Keratinocyte (primary cell): ENCODE measurements at places on chromosomes 7 and 10. TPM values are rescaled to one million over a fixed set of nuclear protein-coding genes. Genes with fewer than 3 reads are reported as not detected.

OR2AE1 gene
- polyA plus RNA-seq, result 0.09 TPM in 1 of 3 replicates, not detected in the others

GGCT gene
- 28.2 to 59.8 TPM (median 44.5 TPM) in 3 replicates for polyA plus RNA-seq

NACAD gene
- 0.10 to 0.25 TPM (median 0.14 TPM) in 3 replicates for polyA plus RNA-seq

C7orf33 gene
- not detected in 3 replicates for polyA plus RNA-seq

WNT2 gene
- polyA plus RNA-seq, result not detected in 3 replicates

DNA sequence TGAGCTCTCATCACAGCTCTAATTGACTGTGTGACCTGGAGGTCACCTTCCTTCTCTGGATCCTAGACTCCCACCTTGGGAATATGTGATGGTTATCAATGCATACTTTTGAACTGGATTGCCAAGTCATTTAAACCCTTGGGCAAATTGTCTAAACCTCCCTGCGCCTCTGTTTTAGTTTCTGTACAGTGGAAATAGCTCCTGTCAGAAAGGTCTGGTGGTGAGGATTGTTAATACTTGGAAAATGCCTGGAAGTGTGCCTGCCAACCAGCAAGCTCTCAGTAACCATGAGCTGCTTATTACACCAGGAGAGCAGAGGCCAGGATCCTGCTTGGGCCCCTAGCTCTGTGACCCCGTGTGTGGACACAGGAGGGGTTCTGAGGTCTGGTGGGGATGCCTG is 108.7 kb upstream of the PPIF start:
- H3K4me1 ChIP-seq, result peaks cover 46% of the 10 kb centered on the region
- H3K27me3 ChIP-seq, result no peaks in the 10 kb centered on the region
- DNase-seq, result no peak
- H3K27ac ChIP-seq, result peak overlapping the region; percentile 62
- H3K4me3 ChIP-seq, result no peak overlapping the region

GRCh38 chr7:93902777-93903423 is 3.5 kb upstream of the GNGT1 start:
- no peak overlapping the region for H3K4me3 ChIP-seq
- no peaks in the 10 kb centered on the region for H3K4me1 ChIP-seq
- H3K27ac ChIP-seq, result no peak overlapping the region
- H3K27me3 ChIP-seq, result no peaks in the 10 kb centered on the region

DNA sequence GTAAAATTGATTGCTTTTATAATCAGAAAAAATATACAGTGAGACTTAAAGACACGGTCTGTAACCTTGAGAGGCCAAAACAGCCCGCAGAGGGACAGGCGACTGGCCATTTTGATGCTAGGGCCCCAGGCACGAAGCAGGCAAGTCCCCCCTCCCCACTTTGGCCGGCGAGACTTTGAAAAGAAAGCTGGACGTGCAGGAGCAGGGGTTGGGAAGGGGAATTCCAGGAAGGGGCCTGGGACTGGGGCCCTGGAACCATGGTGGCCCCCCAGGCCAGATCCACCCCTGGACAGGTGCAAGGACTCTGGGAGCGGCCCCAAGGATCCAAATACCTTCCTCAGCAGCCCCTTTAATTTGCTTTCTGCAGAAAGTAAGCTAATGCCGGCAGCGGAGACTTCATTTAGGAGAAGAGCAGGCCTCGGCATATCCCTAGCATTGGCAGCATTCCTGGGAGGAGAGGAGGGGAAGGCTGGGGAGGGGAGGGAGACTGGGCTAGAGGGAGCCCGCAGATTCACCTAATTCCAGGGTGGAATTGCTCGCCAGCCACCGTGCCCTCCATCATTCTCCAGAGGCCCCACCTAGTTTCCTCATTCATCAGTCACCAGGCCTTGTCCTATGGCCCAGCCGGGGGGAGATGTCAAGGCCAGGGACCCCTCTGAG is 24.9 kb upstream of the TNRC18 start:
- no peak for DNase-seq
- peaks cover 11% of the 10 kb centered on the region for H3K4me1 ChIP-seq
- no peak overlapping the region for H3K27ac ChIP-seq
- H3K4me3 ChIP-seq, result peak overlapping the region; percentile 2
- peaks cover under 1% of the 10 kb centered on the region for H3K27me3 ChIP-seq
- H3K36me3 ChIP-seq, result no peaks in the 10 kb centered on the region

DNA sequence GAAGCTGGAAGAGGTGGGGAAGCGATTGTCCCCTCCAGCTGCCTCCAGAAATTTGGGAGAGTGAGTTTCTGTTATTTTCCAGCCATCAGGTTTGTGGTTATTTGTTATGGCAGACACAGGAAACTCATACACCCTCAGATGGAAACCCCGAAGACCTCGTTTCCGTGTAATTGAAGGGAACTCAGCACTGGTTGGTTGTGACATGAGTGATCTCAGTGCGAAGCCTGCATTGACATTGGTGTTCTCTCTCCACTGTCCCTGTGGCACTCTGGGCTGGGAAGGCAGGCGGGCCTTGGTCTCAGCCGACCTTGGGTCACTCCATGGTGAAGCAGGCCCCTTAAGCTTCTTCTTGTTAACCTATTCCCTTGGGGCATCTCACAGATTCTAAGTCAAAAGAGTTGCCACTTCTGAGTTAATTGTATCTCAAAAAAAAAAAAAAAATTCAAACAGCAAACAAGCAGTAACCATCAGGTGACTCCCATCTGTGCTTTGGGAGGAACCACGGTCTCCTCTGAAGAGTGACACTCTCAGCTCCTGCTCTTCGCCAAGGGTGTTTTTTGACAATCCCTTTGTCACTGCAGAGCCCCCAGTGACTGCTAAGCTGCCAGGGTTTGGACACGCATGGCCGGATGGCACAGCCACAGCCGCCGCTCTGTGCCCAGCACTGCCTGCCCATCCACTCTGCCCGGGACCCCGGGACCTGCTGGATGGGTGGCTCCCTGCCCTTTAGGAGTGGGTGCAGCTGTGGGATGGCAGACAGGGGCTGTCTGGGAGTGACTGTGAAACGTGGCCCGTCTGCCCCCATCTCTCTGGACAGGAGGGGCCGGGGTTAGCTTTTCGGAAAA is 233.6 kb downstream of the PRPF18 start:
- no peaks in the 10 kb centered on the region for H3K36me3 ChIP-seq
- no peak for DNase-seq
- H3K4me3 ChIP-seq, result no peak overlapping the region

DNA sequence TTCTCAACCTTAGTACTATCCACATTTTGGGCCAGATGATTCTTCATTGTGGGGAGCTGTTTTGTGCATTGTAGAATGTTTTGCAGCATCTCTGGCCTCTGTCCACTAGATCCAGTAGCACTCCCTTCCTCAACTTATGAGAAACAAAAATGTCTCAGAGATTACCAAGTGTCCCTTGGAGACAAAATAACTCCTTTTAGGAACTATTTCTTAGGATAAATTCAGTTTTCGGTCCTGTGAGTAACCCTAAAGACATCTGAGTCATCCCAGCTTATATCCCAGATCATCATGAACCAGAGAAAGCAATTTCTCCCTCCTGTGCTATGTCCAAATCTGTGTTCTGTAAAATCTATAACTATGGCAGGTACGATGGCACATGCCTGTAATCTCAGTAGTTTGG is 266.6 kb upstream of the PHYHIPL start:
- H3K4me1 ChIP-seq, result no peaks in the 10 kb centered on the region
- H3K4me3 ChIP-seq, result no peak overlapping the region
- no peaks in the 10 kb centered on the region for H3K27me3 ChIP-seq
- no peak overlapping the region for H3K27ac ChIP-seq
- DNase-seq, result no peak
- H3K36me3 ChIP-seq, result no peaks in the 10 kb centered on the region

DNA sequence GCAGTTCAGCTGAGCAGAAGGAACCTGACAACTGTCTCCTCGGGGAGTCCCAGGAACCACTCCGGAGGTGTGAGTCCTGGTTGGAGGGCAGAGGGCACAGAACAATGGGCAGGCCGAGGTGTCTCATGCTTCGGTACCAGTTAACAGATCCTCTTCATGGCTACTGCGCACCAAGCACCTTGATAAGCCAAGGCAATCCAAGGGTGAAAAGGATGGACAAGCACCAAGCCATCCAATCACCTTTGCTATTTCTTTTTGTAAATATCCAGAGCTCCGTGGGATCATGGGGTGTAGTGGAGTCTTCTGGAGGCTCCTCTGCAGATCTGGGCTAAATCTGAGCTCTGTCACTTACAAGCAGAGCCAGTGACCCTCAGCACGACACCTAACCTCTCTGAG is 233.5 kb downstream of the WDR11 start:
- H3K4me3 ChIP-seq, result no peak overlapping the region
- H3K36me3 ChIP-seq, result no peaks in the 10 kb centered on the region
- no peak overlapping the region for H3K27ac ChIP-seq
- peaks cover 8% of the 10 kb centered on the region for H3K4me1 ChIP-seq
- no peak for DNase-seq
- H3K27me3 ChIP-seq, result no peaks in the 10 kb centered on the region

DNA sequence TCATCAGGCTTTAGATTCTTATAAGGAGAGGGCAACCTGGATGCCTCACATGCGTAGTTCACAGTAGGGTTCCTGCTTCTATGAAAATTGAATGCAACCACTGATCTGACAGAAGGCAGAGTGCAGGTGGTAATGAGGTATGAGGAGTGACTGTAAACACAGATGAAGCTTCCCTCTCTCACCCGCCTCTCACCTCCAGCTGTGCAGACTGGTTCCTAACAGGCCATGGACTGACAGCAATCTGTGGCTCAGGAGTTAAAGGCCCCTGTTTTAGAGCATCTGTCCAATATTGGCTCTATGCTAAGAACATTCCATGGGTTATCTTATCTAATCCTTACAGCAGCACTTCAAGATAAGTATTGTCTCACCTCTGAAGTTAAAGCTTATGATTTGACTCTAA is 213.5 kb upstream of the NRP1 start:
- no peak overlapping the region for H3K4me3 ChIP-seq
- no peaks in the 10 kb centered on the region for H3K27me3 ChIP-seq
- H3K4me1 ChIP-seq, result peaks cover 14% of the 10 kb centered on the region
- H3K27ac ChIP-seq, result no peak overlapping the region

DNA sequence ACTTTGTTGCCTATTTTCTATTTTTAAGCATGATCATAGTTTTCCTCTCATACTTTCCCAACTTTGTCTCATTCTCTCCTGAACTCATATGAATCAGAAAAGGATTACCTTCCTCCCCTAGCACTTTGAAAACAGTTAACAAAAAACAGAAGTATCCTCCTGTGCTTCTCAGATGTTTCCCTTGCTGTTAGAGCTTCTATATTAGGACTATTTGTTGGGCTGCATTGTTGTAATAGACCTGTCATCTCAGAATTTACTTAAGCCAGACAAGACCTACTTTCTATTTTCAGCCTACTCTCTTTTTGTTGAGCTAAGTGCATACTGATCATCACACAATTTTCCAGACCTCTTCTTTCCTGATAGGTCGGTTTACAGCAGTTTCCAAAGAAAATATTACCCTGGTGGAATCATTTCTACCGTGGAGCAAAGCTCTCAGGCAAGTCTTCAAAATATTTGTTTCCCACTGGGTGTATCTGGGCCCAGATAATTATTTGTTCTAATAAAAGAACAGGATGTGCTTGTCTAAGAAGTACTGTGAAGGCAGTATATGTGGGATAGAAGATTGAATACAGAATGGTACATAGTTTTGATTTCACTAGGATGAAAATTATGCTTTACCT is 411.9 kb upstream of the KLF6 start:
- no peak for DNase-seq
- H3K36me3 ChIP-seq, result no peaks in the 10 kb centered on the region
- H3K27ac ChIP-seq, result no peak overlapping the region
- H3K4me1 ChIP-seq, result peaks cover 25% of the 10 kb centered on the region

DNA sequence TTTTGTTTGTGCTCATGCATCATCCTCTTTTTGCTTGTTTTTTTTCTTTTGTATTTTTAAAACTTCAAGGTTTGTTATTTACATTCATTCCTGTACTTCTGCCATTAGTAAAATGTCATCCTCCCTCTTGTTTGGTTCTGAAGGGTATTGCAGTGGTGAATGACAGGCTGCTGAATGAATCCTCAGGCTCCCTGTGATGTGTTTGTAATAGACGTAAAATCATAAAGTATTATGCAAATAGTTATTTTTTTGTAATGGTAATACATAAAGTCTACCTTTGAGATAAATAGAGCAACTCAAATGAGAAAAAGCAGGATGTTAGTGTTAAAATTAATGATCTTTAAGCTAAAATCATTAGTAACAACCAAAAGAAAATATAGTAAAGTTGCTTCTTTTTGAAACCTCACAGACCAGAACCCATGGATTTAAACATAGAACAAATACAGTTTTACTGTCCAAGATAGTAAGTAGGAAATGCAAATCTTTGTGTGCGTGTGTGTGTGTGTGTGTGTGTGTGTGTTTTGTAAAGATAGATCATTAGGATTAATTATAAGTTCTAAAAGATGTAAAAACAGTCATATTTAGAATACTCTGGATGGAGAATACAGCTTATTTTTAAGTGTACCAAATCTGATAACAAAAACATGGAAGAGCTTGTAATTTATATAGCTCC is 4.5 kb downstream of the GLCCI1 start:
- no peaks in the 10 kb centered on the region for H3K36me3 ChIP-seq
- peaks cover under 1% of the 10 kb centered on the region for H3K4me1 ChIP-seq
- DNase-seq, result no peak
- H3K4me3 ChIP-seq, result no peak overlapping the region
- H3K27ac ChIP-seq, result no peak overlapping the region

DNA sequence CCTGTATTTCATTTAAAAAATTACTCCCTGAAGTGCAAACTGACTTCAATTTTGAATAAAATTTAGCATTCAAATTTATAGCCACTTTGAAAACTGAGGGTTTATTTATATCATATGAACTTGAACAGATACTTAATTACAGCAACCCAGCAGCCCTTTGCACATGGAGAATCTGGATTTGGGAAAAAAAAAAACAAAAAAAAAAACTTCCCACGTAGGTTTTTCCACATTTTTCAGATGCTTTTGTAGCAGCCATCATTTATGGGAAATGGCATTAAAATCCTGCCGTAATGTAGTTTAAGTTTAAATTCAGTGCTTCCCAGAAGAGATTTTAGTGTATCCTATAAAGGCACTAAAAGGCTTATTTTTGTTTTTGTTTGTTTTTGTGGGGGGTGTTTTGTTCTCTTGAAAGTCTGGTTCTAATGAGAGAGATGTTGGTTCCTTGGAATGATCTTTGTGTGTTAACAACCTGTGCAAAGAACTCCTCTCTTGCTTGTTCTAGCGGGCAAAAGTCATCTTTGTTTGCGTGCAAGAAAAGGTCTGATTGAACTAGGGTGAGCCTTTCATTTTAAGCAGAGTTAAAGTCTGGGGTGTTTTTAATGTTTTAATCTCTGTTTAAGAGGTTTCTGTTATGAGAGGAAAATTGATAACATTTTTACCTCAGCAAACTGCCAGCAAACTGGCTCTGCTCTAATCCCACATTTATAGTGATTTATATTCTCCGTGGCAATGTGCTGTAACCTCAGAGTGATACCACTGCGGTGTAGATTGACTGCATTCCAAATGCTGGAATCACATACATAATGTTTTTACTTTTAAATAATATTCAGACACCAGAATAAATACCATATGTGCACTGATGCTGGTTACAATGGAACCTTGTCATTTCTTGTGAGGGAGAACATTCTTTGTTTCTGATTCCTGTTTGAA is 105.5 kb downstream of the WNT2 start:
- H3K4me3 ChIP-seq, result no peak overlapping the region
- no peak overlapping the region for H3K27ac ChIP-seq
- no peak for DNase-seq
- H3K4me1 ChIP-seq, result peaks cover 3% of the 10 kb centered on the region
- no peaks in the 10 kb centered on the region for H3K27me3 ChIP-seq
- peaks cover 2% of the 10 kb centered on the region for H3K36me3 ChIP-seq
